ENCODE measurements at places on chromosomes 13 and 19.
A peak's percentile ranks its signal among the peaks of the same experiment; 100 is the strongest.

DNA sequence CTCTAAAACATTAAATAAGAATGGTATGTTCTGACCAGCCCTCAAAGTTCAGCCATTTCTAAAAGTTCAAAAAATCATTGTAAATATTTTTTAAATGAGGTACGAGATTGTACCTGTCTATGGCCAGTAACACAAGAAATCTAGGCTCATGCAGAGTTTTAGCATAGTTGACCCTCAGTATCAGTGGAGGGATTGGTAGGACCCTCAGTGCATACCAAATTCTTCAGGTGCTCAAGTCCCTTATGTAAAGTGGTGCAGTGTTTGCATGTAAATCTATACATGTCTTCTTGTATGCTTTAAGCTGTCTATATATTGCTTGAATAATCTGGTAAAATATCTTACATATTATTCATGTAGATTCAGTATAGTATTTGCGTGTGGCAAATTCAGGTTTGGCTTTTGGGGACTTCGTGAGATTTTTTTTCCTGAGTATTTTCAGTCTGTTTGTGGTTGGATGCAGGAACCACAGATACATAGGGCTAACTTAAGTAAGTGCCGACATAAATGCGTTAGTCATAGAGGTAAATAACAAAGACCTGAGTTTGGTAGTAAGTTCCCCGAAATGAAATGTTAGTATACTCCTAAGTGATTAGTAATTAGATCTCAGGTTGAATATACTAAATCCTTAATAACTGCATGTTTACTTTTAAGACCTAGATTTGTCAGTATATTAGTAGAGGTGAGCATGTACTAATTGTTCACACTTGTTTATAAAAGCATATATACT lies 7.8 kb downstream of the MIR17HG start:
- DNase-seq = no peak

GRCh38 chr13:102236341-102236740 lies 165.5 kb downstream of the FGF14 start:
- DNase-seq = no peak

DNA sequence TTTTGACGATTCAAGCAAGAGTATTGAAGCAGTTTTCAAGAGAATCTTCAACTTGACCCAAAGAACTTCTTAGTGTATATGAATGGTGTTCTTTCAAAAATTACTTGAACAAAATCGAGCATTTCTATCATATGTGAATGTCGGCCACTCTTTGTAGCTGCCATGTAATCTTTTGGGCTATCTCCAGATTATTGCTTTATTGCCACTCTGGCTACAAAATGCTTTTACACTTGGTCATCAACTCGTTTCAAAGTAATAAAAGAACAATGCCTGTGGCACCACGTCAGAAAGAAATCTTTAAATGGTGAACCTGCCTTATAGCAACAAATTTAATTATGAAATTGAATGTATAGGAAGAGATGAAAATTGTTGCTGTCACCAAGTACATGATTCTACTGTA lies 834.5 kb downstream of the GPC5 start:
- no peak for DNase-seq

GRCh38 chr19:39154629-39155100 lies 29.1 kb downstream of the PAK4 start:
- DNase-seq = no peak

DNA sequence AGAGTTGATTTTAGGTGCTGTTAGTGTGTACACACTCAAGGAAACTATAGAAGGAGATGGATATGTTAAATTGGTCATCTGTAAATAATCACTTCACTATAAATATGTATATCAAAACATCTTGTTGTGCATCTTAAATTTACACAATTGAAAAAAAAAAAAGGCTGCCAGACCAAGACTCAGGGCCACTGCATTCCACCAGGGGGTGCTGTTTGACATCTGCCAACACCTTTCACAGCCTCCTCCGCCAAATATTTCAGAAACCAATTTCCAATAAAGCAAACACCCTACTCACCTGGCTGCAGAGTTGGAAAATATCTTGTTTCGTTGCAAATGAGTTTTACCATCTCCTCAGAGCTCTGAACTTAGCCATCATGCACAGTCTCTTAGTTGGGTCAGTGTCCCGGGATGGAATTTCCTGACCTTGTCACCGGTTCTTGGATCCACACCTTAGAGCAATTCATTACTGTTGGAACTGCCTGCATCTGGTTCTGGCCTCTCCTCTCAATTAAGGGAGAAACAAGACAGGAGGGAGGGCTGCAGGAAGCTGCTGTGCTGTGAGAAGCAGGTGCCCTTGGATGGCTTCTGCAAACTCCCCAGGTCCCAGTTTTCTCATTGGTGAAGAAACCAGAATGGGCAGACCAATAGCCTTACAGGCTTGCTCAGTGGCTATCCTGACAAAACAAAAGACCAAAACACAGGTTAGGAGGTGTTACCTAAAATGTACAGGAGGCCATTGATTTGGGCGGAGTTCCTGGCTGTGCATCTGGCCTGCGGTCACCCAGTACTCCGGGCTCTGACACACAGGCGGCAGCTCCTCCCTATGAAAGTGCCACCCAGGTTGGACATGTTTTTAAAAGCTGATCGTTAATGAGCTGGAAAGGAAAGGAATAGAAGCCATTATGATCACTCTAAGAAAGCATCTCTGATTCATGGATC lies 746.6 kb downstream of the UQCRFS1 start:
- peak; percentile 45 for DNase-seq

DNA sequence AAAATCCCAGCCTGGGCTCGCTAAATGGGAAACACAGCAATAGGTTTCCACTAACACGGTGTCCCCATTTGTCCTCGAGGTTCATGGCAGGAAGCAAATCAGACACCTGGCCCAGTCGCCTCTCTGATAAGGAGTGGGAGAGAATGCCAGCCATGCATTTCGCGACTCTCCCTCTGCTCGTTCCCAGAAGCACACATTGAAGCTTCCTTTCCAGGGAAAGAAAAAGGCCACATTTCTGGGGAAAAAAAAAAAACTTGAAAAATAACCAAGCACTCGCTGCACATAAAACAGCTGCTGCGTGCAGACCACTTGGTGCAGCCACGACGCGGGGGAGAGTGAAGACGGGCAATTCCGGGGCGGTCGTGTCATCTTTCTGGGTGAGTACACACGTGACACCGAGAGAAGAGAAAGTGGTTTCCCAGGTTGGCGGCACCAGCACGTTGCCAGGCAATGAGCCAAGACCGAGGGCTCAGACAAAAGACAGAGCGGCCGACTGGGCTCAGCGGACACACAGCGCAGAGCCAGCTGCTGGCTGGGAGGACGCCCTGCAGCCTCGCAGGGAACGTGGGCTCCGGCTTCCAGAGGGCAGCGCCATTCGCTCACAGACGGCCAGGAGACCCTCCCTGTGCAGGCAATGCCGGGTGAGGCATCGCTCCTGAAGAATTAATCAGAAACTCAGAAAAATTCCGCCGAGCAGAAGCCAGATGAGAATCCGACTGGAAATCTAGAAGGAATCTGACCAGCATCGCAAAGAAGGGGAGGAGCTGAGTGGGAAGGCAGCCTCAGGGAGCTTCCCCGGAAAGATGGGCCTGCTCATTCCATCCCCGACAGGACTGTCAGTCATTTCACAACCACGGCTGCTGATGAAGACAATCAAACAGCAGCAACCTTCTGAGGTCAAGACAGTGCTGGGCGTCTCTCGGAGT lies 83.2 kb upstream of the IRS2 start:
- DNase-seq = peak; percentile 61
